ENCODE measurements at places on chromosomes 6 and 20. TPM values are rescaled to one million over a fixed set of nuclear protein-coding genes. Genes with fewer than 3 reads are reported as not detected.

The SLC22A1 gene
- 0.82 TPM for polyA plus RNA-seq

The PTCRA gene
- polyA plus RNA-seq = 0.25 TPM

The ANKRD66 gene
- polyA plus RNA-seq = not detected

The GABRR1 gene
- polyA plus RNA-seq = 2.9 TPM

The CLPSL2 gene
- polyA plus RNA-seq = not detected

The ULBP2 gene
- polyA plus RNA-seq = 0.72 TPM

The SMPDL3A gene
- 14.7 TPM for polyA plus RNA-seq

The NRSN2 gene
- polyA plus RNA-seq = 51.9 TPM

The CST9 gene
- not detected for polyA plus RNA-seq

The ZC3H12D gene
- 0.29 TPM for polyA plus RNA-seq

The RNF146 gene
- 77.2 TPM for polyA plus RNA-seq

The PAX1 gene
- polyA plus RNA-seq = 0.26 TPM

The RAD21L1 gene
- polyA plus RNA-seq = not detected

The PHF1 gene
- 68.8 TPM for polyA plus RNA-seq

The EPPIN gene
- 0.16 TPM for polyA plus RNA-seq

The HCRTR2 gene
- polyA plus RNA-seq = 0.35 TPM

The SLC35D3 gene
- 0.19 TPM for polyA plus RNA-seq

The PTPRK gene
- 55.4 TPM for polyA plus RNA-seq
